ENCODE measurements at places on chromosomes 6 and 20.

DNA sequence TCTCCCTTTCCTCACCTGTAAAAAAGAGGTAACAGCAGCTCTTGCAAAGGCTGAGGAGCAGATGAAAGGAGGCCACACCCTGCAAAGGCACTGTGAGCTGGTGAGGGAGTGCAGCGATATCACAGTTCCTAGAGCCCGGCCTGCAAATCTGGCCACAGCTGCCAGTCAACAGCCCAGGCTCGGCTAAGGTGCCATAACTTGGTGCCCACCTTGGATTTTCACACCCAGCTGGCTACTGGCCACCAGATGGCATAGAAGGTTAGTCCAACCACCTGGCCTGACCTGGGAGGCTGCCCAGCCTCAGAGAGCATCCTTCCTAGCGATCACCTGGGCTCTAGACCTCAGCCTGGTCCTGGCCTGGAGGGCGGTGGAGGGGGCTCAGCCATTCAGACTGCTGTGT lies 46.8 kb downstream of the KCNB1 start:
- no peak for DNase-seq

DNA sequence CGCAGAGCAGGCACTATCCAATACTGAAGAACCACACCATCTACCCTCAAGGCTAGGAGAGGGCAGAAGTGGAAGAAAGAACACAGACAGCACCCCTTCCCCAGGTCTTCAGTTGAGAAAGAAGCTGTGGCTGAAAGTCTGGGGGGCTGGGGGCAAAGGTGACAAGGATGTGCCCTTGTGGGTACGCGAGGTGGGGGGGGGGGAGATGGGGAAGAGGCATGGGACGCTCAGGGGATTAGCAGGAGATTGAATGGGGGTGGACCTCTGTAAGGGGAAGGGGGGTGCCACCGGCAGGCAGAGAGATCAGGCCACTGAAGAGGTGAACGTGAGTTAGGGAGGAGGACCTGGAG lies 1.1 kb downstream of the B4GALT5 start:
- DNase-seq = no peak

DNA sequence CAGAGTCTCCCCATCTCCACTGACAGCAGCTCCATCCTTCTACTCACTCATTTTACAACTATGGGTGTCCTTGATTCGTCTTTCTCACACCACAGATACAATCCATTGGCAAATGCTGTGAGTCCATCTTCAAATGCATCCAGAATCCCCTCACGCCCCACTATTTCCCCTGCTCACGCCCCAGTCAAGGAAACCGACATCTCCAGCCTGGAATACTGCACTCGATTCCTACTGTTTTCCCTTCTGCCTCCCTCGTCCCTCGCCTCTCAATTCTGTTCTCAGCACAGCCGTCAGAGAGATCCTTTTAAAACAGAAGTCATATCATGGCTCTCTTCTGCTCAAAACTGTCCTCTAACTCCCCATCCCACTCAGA lies 4.7 kb downstream of the HLA-B start:
- DNase-seq = no peak

DNA sequence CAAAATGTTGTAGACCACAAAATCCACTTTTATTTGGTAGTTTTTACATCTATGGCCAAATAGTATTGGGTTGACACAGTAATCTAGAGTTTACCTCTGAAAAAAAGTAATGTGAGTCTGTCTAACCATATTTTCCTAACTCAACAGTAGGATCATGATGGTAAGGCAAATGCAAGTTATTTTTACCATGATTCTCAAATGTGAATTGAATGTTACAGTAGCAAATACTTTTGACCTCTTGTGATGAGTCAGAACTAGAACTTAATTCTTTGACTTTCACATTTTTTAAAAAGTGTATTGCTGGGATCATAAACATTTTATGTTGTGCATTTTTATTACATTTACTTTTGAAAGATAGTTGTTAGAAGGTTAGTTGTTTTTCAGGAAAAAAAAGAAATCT lies 22.0 kb downstream of the RNF146 start:
- no peak for DNase-seq

DNA sequence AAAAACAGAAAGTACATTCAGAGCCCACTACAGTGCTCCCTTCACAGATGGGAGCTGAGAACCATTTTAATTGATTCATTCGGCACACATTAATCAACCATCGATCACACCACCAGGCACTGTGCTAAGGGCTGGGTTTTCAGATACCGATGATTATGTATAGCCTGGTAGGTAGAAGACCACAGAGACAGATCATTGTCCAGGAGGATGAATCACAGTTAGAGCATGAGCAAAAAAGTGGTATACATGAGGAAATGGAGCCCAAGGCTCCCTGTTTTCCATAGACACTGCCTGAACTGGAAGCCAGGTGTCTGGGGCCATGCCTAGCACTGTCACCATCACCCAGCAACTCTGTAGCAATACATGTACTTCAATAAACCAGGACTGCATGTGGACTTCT lies 9.0 kb upstream of the PRDM1 start:
- no peak for DNase-seq

DNA sequence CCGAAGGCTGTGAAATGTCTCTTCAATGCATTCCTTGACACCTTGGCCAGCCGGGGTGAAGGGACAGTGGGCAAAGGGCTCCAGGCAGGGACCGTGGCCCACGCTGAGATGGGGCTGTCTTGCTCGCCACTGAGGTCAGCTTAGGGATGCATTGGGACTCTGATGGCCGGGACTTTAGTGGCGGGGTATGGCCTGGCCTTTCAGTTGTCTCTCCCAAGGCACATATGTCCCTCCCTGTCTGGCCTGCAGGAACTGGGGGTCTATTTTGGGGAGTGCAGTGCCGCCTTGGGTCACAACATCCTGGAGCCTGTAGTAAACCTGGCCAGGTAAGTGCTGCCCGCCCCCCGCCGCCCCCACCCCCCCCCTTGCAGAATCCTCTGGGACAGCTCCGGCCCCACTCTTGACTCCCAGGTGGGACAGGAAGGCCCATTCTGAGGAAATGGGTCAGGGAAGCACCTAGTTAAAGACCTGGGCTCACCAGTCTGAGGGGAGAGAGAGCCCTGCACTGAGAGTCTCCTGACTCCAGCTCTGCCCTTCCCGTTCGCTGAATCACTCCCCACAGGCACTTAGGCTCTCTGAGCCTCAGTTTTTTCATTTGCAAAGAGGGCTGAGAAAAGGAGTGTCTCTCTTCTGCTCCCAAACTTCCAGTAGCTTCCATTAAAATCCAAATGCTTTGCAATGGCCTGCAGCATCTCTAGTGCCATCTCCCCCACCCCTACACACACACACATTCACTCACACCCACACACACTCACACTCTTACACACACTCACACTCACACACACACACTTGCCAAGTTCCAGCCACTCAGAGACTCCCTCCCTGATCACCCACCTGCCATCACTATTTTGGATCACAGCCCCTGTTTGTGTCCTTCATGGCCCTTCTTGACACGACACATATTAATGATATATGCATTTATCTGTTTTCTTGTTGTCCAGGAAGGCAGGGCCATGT lies 33.1 kb downstream of the RAB44 start:
- DNase-seq = no peak

GRCh38 chr6:71049198-71049770 lies 92.4 kb upstream of the B3GAT2 start:
- no peak for DNase-seq

DNA sequence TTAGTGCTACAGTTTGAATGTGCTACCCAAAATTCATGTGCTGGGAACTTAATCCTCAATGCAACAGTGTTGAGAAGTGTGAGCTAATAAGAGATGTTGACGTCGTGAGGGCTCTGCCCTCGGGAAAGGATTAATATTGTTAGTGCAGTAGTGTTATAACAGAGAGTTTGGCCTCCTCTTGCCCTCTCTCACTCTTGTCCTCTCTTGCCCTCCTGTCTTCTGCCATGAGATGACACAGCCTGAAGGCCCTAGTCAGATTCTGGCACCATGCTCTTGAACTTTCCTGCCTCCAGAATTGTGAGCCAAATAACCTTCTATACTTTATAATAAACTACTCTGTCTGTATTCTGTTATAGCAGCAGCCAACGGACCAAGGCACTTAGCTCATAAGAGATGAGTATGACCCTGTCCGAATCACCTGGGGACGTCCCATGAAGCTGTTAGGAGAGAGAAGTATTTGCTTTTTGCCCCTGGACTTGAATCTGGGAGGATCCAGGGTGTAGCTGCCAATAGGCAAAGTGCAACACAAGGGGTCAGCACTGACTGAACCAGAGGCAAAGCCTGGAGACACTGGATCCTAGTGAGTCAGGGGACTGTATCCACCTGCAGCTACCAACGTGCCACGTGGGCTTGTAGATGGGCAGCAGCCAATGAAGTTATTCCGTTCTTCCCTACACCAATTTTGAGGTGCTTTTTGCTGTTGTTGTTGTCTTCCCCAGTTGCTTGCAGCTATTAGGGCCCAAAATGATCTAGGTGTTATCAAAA lies 233.7 kb downstream of the THBS2 start:
- no peak for DNase-seq

DNA sequence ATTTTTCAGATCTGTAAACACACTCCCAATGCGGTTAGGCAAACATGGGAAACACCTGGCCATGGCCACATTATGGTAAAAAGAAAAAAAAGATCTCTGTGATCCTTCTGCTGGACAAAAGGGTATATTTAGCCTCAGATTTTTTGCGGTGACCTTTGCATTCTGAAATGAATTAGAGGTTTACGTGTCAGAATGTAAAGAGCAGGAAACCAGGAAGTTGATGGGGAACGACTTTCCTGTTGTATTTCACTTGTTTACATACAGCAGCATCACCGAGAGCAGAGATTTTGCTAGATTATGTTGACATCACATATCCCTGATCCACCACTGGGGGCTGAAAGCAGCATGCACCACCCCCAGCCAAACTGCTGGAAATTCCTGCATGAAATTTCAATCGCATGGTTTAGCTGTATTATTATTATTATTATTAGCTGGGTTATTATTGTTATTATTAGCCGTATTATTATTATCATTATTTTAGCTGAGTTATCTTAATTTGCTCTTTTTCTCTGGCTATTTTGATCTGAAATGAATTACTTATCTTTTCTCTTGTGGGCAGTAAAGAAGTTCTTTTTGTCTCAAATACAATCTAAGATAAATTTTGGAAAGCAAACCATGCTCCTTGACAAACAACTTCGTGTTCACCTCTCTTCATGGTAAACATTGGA lies 189.4 kb downstream of the ZFP64 start:
- no peak for DNase-seq

DNA sequence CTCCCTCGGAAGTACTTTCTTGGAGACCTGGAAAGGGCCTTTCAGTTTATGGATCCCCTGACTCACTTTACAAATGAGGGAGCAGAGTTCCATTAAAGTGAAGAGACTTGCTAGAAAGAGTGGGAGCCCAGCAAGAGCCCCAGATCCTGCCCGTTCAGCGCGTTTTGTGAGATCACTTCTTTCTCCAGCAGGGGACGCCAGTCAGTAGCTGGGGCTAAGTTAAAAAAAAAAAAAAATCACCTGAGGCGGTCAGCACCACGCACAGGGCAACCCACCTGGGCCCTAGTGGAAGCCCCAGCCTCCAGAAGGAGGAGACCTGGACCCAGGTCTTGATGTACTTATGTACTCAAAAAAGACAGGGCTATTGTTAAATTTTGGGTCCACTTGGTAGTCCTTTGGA lies 274.5 kb upstream of the RNF24 start:
- DNase-seq = no peak

GRCh38 chr20:50267041-50267865 lies 76.6 kb downstream of the CEBPB start:
- DNase-seq = no peak

DNA sequence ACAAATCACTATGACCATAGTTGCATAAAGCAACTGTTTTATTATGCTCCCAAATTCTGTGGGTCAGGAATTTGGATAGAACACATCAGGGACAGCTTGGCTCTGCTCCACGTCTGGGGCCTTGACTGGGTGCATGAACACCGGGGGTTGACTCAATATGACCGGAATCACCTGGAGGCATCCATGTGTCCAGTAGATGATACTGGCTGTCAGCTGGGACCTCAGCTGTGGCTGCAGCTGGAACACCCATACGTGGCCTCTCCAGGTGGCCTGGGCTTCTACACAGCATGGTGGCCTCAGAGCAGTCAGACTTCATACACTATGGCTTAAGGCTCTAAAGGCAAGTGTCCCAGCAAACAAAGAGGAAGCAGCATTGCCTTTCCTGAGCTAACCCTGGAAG lies 113.4 kb downstream of the NRN1 start:
- DNase-seq = no peak

- no peak for DNase-seq
Measured at GRCh38 chr20:728256-728944, 39.9 kb downstream of the SLC52A3 start.

DNA sequence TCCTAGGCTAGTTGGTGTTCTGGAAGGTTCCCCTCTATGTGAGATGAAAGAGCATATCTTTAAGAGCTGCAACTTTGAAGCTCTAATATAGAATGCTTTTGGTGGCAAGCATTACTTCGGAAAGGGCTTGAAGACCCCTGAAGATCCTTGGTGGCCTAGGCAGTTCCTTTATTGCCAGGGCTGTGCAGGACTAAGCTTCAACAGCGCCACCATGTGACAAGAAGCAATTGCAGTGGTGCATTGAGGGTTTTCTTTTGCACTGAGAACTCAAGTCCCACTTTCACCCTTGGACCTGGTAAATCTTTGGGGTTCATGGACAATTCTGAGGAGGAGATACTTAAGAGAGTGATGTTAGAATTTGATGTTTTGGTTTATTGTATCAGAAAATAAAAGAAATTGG lies 237.4 kb upstream of the GMDS start:
- no peak for DNase-seq

DNA sequence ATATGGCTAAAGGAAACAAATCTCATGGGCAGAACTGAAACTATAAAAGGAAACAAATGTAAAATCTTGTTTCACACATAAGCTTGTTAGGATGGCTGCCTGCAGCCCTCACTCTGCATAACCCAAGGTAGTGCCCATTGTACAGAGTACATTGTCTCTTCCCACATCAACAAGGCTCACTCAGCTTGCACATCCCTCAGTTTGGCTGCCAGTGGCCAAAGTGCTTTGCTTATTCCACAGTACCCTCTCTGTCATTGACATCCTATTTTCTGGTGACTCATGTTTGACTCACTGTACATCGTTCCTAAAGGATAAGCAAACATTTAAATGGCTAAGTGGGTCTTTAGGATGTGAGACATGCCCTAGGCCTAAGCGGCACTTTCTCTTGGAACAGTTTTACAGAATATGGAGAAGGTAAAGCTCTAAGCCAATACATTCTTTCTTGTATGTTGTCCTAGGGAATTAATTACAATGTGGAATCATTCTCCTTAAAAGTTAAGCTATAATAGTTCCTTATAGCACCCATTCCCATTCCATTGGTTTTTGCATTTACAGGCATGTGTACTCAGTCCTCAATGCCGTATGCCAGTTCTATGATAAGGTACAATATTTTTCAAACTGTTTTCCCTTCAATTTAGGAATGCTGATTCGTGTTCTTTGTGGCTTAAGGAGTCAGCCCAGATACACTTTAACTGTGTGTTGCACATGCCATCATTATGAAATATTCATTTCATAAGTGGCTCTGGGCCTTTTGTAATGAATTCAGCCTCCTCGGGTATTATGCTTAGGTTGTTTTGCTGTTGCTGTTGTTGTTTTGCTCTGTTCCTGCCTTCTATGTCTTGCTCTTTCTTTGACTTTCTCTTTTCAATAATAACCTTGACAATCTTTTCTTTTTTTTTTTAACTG lies 5.5 kb downstream of the ANKEF1 start:
- DNase-seq = no peak
